ENCODE measurements at places on chromosomes 1 and 21.

- no peak for DNase-seq
These were observed 84.0 kb upstream of the TLR5 start for GRCh38 chr1:223227031-223227430.

DNA sequence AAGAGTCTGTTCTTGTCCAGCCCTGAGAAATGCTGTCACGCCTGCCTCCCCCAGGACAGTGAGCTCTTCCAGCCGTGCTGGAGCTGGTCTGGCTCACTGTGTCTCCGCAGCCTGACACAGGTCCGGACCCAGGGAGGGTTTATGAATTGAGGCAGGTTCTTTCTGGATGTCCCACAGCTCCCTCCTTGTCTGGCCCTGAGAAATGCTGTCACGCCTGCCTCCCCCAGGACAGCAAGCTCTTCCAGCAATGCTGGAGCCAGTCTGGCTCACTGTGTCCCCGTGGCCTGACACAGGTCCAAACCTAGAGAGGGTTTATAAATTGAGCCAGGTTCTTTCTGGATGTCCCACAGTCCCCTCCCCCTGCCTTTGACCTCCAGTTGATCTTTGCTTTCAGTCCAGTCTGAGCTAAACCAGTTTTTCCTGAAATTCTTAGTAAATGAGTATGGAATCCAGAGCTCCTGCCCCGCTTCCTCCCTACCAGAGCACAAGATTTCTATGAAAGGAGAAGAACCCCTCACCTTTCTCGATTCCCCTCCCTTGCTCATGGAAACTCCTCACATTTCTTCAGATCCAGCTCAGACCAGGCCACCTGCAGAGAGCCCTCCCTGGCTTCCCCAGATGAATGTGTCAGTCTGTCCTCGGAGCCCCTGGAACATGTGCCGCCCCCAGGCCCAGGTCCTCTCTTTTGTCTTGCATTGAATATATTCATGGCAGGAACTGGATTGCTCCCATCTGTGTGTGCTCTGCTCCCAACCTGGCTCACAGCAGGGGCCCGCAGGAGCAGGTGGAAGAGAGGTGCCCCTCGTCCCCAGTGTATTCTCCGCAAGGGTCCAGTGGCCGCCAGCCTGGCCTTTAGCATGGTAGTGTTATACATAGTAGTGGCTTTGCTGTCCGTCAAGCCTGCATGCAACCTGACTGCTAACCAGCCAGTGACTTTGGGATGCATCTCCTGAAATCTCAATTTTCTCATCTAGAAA lies 116.3 kb downstream of the EPHB2 start:
- no peak for DNase-seq

GRCh38 chr1:175984813-175985212 lies 222.3 kb downstream of the COP1 start:
- DNase-seq = no peak

DNA sequence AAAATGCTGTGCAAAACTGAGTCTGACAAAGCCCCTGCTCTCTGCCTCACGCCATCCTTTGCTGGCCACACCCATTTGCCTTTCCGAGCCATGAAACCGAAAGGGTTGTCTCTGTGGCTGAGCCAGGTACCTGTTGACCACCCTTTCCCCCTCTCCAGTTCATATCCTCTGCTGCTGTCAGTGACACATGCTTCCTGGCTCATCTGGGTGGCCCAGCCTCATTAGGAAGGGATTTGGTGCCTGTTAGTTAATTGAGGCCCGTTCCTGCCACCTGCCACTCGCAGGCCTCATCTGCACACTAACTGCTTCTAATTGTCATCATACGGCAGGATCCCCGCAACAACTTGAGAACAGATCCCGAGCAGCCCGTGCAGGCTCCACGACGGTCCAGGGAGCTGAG lies 79.2 kb downstream of the OLIG1 start:
- no peak for DNase-seq
